NCI-H526 treated with DMSO at 0.1 percent for 48 hours (cell line): ENCODE measurements at places on chromosomes 1 and 21.
A peak's percentile ranks its signal among the peaks of the same experiment; 100 is the strongest.

DNA sequence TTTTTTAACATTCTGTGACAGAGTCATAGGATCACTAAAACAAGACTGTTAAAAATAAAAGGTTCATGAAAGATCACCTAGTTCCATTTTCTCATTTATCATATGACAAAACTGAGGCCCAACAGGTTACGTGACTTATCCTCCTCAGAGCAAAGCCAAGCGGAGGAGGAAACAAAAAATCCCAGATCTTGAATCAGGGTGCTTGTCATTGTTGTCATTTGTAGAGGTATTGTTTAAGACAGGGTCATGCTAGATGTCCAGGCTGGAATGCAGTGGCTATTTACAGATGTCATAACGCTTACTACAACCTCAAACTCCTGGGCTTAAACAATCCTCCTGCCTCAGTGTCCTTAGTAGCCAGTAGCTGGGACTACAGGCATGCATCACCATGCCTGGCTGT is 293.2 kb downstream of the DSCAM start:
- DNase-seq, result no peak

DNA sequence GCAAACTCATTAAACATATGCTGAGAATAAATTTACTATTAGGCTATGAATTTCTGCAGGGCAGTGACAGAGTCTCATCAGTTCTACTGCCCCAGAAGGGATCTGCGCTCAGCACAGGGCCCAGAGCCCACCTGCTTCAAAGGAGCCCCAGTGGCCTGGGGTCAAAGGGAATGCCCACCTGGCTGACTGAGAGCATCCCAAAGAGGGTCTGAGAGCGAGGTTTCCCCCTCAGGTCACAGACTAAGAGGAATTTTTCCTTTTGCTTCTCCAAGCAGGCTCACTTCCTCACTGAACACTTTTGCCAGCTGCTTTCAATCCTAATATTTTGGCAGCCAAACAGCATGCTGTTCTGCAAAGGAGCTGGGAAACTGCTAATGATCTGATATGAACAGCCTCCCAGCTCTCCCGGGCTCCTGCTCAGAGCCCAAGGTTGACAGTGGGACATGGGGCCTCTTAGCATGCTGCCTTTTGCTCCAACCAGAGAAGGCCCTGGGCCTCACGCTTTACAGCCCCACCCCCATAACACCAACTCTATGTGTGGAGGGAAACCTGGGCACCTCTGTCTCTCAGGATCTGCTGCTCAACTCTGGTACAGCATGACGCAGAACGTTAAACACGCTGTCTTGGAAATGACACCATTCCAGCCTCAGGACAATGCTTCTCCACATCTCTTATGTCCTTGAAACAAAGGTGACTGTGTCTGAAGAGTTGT is 70.7 kb upstream of the SYT6 start:
- no peak for DNase-seq

DNA sequence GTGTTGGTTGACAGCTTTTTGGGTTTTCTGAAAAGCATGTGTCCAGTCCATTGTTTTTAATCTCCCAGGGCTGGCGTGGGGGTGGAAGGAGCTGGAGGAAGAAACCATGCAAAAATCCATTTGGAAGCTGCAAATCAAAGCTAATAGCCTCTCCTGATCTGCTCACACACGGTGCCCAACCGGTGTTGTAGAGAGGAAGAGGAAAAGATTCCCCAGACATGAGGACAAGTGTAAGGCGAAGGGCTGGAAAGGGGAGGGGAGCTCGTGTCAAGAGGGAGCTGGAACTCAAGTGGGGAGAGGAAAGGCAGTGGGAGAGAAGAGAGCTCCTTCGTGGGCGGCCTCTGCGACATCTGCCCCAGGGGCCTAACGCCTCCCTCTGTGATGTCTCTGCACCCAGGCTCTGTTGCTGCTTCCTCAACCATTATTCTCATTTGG is 112.3 kb upstream of the IRF2BP2 start:
- DNase-seq, result no peak

DNA sequence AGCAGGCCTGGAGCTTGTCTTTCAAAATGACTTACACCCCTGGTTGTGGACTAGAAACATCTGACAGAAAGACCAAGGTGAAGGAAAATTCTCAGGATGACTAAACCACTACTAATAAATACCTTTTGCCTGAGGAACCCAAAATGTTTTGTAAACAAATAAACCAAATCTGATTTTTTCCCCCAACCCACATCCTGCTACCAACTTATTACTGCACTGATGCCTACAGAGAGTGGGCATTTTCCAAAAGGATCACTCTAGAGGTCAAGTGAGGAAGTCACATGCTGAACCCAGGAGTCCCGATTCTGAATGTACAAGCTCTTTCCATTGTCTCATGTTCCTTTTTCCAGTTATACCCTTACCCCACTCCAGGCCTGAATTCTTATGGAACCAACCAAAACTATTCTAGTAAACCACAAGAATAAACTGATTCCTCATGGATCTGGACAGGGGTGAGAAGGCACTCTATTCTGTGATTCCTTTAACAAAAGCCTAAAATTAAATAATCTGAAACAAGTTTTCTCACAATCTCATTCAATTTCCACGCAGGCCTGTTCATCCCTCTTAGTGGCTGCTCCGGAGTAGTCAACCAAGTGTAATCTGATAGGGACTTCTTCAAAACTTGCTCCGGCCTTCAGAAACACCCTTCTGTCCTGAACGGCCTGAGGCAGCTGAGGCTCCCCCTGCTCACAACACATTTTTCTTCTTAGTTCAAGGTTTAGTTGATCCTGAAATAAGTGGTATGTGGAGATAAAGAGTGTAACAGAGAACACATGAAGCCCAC is 1.4 kb downstream of the PI4KB start:
- DNase-seq, result no peak

GRCh38 chr1:204065174-204065985 is 7.5 kb upstream of the SOX13 start:
- no peak for DNase-seq

DNA sequence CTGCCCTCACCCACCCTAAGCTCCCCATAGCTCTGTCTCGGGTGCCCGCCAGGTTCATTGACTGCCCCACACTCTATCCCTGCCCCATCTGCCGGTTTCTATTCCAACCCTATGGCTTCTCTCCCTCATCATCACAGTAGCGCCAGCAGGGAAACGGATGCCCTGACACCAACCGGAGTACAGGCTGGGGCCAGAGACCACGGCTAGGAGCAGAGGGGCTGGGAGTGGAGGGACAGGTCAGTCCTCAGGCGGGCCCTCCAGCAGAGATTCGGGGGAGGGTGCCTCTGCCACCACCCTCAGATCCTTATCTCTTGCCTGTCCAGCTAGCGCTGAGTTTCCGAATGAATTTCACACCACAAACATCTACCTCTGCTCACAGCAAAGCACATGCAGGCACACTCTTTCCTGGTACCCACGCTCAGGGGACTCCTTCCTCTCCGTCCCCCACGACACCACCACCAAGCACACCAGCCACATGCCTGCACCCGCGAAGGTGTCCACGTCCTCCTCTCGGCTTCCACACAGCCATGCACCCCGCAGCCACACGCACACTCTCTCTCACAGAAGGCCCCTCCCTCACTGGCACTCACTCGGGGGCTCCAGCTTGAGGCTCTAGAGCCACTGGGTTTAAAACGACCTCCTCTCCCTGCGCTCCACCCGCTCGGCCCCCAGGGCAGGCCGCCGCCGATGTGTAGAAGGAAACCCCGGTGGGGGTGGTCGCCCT is 7.2 kb downstream of the TAL1 start:
- DNase-seq, result no peak

- DNase-seq, result no peak
Observed at GRCh38 chr21:29829564-29830275, 110.1 kb downstream of the GRIK1 start.

GRCh38 chr1:164644774-164645644 is 86.0 kb downstream of the PBX1 start:
- no peak for DNase-seq

DNA sequence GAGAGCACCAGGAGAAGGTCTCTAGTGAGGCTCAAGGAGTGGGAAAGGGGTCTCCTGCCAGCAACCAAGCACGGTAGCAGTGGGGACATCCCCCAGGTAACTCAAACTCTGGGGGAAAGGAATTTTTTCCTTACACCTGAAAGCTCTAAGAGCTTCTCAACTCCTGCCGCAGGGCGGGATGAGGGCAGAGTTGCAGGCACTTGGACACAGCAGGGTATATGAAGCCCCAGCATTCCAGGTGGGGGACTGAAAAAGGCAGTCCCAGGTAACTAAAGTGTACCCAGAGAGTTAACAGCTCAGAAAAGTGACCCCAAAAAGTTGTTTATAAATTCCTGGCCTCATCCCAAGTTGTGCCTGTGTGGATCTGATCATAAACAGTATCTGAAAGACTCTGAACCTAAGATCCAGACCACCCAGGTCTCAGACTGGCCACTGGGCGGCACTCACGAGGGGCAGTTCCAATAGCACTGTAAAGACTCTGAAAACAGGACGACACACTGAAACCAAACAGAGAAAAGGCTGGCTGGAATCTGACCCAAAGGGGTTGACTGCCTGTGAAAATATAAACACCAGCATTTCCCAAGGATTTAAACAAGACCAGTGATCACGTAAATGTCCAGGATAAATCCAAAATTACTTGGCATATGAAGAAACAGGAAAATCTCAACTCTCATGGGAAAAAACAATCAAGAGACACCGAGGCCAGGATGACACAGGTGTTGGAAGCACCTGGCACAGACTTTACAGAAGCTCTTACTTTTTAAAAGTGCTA is 47.5 kb downstream of the HSF2BP start:
- DNase-seq, result peak; percentile 21

DNA sequence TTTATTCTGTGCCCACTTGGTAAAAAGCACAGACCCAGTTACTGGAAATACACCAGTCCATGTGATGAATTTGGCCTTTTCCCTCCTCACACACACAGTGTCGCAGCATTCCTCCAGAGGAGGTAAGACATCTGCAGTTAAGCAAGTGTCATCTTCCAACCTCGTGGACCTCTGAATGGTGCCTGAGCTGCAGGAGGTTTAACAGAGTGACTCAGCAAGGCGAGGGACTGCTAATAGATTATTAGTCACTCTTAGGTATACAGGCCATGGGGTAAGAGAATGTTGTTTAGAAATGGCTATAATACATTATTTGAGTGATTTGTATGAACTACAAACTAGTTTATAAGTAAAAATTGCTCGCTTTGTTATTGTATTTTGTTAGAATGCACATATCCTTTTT is 8.6 kb upstream of the LRRC8B start:
- no peak for DNase-seq

DNA sequence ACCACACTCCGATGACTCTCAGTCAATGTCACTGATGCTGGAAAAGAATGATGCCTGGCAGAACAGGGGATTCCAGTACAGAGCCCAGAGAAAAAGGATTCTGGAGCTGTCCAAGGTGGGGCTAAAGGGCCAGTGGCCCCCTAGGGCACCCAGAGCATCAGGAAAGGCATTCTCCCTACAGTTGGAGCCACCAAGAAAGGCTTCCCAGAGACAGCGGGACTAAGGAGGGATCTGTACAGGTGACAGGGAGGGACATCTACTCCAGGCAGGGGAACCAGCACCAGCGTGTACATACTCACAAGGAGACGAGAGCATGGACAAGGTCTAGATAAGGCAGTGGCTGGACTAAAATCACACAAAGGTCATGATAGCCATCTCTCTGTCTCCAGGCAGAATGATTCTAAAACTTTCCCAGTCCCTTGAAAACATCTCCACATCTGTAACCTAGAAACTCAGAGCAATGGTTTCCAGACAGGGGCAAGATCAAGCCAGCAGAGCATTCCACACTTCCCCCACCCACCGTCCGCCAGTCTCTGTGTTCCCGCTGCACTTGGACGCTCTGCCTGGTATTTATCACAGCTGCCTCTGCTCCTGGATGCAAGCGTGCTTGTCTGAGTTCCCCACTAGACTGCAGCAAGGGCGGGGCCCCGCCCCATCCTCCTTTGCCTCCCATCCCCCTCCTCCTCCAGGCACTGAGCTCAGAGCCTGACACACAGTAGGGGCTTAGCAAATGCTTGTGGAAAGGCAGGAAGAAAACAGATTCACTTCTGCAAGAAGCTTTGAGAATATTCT is 111.6 kb upstream of the ZC3H12A start:
- no peak for DNase-seq

GRCh38 chr21:40294345-40294744 is 427.1 kb downstream of the PCP4 start:
- DNase-seq, result no peak

GRCh38 chr1:229094476-229095311 is 176.2 kb upstream of the RAB4A start:
- no peak for DNase-seq

DNA sequence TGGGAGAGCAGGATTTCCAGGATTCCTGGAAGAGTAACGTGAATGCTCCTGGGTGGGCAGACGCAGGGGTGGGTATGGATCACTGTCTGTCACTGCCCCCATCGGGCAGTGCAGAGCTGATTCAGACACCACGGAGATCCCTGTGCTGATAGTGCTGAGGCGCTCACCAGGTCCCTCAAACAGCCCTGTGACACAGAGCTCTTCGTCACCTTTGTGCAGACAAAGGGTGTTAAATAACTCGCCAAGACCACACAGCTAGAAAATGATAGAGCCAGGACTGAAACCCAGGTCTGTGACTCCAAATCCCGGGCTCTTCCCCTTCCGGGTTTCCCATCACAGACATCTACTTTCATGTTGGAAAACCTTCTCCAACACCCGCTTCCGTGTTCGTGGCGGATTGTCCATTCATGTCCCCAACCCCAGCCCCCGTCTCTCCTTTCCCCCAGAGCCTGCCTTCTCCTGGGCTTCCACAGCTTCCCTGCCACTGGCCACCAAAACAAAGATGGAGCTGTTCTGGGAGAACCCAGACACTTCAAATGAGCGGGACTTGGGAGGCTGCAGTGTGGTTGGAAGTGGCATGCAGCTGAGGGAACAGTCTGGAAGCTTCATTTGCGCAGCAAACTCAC is 2.6 kb downstream of the EFHD2 start:
- DNase-seq, result no peak

DNA sequence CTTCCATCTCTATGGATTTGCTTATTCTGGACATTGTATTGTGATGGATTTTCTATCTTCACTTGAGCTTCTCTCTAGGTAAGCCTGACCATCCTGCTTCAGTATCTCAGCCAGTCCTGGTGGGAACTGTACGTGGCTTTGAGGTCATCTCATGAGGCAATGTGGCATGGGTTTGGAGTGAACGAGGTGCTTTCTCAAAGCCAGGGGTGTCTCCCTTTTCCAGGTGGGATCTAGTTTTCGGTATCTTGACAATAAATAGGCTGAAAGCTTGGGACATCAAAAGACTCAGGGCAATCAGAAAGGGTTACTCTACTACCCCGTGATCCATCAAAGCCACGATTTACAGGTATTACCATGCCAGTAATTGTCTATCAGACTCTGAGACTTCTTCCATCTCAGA is 40.8 kb downstream of the AZIN2 start:
- DNase-seq, result no peak

- no peak for DNase-seq
Observed at GRCh38 chr1:236181059-236181458, 38.7 kb downstream of the GPR137B start.

GRCh38 chr1:1207571-1207892 is 1.1 kb upstream of the TNFRSF18 start:
- DNase-seq, result no peak
